ENCODE measurements at places on chromosomes 12 and 14.

- no peak for DNase-seq
Observed at GRCh38 chr12:74321381-74321780, 216.3 kb upstream of the ATXN7L3B start.

DNA sequence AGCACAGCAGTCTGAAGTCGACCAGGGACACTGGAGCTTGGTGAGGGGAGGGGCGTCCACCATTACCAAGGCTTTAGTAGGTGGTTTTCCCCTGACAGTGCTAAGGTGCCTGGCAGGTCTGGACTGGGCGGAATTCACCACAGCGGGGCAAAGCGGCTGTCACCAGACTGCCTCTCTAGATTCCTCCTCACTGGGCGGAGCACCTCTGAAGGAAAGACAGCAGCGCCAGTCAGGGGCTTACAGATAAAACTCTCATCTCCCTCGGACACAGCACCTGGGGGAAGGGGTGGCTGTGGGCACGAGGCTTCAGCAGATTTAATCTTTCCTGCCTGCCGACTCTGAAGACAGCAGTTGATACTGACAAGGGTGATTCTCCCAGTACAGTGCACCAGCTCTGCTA is 39.1 kb downstream of the DDHD1 start:
- DNase-seq = no peak

- peak; percentile 46 for DNase-seq
Observed at GRCh38 chr14:104393898-104394381, 185.6 kb upstream of the C14orf180 start.

DNA sequence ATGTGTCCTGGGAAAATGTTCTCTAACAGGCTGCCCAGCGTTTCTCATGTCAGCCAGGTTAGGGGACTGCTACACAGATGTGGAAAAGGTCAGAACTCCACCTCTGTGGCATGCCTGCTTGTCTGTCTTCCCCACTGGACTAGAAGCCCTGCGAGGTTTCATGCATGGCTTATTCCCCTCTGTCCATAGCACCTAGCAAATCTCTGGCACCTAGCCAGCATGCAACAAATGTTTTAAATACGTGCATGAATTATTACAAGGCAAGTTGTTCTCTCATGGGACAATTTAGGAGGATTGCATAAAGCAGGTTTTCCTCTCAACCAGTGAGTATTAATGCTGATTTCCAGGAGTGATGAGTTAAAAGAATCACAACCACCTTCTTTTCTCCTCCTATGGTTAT is 21.4 kb upstream of the KCNK13 start:
- DNase-seq = no peak

GRCh38 chr12:32997471-32997870 is 100.9 kb upstream of the PKP2 start:
- no peak for DNase-seq

DNA sequence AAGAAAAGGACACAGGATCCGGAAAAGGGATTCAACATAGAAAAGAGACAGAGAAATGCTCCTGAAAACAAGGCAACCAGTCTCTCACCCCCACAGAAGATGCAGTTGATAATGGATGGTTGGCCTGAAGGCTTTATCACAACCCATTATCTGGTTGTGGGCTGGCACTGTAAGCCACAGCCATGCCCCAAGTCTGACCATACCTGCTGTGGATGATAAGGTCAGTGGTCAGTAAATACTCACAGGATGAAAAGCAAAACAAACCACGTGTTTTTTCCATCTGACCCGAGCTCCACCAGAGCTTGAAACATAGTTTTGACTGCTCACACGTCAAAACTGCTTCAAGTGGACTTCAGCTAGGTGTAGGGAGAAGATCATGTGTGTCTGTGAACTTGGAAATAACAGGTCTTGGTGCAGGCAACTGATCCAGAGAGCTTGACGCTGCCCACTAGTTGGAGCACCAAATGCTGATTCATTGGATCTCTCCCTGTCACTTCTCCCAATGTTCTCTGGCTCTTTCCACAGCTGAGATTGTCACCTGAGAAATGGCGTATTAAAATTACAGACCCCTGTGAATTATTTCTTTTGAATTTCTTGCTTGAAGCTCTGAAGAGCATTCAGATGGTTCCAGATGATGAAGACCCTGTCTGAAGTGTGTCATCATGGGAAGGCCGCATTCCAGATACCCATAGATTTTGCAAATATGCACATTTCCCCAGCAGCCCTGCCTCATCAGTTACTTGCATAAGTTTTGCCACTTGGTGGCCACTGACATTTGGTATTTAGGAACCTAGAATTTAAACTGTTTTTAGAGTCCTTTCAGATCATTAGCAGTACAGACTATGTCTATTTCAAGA is 8.5 kb downstream of the TMEM233 start:
- no peak for DNase-seq

DNA sequence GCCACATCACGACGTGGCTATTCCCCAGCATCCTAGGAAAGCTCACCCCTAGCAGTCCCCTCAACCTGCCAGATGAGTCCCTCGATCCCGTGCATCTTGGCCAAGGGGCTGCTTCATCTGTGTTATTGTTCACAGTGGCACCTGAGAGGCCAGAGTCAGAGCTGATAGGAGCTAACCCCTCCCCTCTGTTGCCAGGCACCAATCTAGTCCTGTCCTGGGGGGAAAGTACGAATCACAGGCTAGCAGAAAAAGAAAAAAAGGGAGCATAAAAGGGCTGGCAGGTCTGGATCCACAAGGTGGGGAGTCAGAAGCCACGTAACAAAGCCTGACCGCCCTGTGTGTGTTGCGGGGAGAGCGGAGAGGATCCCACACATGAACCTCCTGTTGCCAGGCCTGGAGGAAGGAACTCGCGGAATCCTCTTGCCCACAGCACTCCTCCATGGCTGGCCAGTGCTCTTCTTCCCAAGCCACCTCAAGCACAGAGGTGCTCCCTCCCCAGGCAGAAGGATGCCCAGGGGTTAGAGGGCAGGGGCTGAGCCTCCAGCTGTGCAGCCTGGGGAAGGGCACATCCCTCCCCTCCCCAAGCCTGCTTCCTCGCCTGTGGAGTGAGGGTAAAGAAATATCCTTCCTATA is 91.8 kb downstream of the ITPK1 start:
- DNase-seq = no peak

DNA sequence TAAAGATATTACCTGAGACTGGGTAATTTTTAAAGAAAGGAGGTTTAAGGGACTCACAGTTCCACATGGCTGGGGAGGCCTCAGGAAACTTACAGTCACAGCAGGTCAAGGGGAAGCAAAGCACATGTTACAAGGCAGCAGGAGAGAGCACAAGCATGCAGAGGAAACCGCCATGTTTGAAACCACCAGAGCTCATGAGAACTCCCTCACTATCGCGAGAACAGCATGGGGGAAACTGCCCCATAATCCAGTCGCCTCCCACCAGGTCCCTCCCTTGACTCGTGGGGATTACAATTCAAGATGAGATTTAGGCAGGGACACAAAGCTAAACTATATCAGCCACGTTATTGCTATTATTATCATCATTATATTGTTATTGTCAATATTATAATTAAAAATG is 138.7 kb downstream of the RIMBP2 start:
- DNase-seq = no peak

DNA sequence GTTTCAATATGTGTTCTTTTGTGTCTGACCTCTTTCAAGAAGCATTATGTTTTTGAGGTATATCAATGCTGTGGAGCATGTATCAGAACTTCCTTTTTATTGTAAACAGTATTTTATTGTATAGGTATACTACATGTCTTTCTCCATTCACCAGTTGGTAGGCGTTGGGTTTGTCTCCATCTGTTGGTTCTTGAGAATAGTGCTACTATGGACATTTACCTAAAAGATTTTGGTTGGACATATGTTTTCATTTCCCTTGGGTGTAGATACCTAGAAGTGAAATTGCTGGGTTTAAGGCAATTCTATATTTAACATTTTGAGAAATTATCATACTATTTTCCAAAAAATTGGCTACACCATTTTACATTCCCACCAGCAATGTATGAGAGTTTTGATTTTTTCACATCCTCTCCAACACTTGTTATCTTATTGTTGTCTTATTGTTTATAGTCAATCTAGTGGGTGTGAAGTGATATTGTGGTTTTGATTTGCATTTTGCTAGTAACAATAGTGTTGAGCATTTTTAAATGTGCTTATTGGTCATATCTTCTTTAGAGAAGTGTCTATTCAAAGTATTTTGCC is 409.2 kb downstream of the IPO8 start:
- DNase-seq = no peak

- DNase-seq = no peak
Observed at GRCh38 chr12:112595410-112595809, 176.7 kb downstream of the PTPN11 start.

DNA sequence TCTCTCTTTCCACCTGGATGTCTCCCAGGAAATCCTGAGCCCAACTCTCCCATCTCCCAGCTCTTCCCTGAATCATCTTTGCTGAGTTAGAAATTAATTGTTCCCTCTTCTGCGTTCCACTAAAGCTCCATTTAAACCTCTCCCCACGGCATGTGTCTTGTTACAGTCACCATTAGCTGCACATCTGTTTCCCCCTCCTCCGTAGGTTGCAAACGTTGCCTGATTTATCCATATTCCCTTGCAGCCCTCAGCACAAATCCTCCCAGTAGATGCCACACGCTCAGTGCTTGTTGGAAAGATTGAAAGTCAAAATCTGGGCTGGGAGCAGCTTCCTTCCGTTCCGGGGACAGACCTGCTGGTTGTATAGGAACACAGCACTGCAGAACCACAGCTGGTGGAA is 90.4 kb downstream of the SLC24A4 start:
- DNase-seq = no peak

DNA sequence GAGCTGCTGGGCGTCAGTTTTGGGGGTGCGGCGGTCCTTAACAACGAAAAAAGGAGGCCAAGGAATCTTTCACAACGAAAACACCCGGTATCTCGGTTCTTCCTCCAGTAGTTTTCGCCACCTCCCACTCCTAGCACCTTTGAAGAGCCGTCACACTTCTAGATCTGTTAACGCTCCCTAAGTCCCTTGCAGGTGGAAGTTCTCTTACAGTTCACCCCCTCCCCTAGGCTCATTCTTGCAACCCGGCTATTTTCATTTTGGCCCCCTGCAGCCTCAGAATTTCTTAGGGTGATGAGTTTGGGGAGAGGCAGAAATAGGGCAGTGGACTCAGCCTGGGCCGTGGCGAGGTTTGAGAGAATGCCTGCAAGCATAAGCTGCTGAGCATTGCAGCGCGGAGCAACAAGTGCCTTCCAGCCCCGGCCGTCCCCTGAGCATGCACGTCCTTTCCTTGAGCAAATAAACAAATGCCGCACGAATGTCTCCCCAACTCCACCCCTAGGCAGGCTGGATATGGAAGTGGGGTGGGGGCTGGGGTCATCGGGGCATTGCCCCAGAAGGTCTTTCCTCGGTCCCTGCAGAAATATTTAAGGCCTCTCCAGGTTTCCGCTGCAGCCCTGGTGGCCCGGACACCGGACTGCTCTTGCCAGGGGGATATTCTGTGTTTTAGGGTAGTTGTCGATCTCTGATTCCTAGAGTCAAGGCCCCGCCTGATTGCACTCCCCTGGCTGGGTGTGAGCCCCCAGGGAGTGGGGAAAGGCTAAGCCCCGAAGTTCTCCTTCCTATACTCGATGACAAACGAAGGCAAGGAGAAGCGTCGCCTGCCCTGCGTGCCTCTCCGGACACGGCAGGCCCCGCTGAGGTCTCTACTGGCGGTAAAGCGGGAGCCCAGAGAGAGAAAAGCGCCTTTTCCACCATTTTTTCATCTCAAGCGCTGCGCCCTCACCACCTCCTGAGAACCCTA is 1.6 kb downstream of the RFX4 start:
- no peak for DNase-seq

- no peak for DNase-seq
Observed at GRCh38 chr14:94127330-94127729, 2.1 kb downstream of the IFI27L2 start.

GRCh38 chr14:104557766-104558165 is 21.8 kb upstream of the C14orf180 start:
- no peak for DNase-seq

GRCh38 chr12:39722504-39722903 is 102.9 kb upstream of the ABCD2 start:
- DNase-seq = no peak

- DNase-seq = no peak
Observed at GRCh38 chr14:54446161-54446693, 5.1 kb upstream of the CNIH1 start.

DNA sequence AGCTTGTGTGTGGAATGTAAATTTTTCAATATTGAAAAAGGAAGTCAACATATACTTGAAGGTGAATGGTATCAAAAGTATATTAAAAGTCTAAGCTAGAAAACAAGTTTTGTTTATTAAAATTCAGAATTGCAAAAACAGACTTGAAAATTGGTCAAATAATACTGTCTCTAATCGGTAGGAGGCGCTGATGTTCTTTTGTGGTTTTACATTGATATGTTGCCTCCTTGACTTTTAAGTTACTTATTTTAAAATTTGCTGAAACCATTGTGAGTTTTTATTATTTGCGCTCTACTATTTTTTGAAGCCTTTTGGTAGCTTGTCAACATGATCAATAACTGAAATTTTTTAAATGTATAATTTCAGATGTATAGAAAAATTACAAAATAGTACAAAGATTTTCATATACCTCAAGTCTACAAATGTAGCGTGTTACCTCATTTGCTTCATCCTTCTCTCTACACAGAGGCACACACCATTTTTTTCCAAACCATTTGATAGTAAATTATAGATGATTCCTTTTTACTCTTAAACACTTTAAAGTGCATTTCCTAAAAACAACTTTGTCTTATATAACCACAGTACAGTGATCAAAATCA is 6.9 kb downstream of the RTRAF start:
- DNase-seq = no peak

- DNase-seq = no peak
Observed at GRCh38 chr12:17342381-17342961, 736.5 kb upstream of the LMO3 start.

- no peak for DNase-seq
Observed at GRCh38 chr12:103956509-103957027, 9.1 kb upstream of the TDG start.

- no peak for DNase-seq
Observed at GRCh38 chr12:21478756-21479455, 22.5 kb downstream of the RECQL start.

GRCh38 chr12:2277492-2278155 is 224.8 kb downstream of the CACNA1C start:
- no peak for DNase-seq

DNA sequence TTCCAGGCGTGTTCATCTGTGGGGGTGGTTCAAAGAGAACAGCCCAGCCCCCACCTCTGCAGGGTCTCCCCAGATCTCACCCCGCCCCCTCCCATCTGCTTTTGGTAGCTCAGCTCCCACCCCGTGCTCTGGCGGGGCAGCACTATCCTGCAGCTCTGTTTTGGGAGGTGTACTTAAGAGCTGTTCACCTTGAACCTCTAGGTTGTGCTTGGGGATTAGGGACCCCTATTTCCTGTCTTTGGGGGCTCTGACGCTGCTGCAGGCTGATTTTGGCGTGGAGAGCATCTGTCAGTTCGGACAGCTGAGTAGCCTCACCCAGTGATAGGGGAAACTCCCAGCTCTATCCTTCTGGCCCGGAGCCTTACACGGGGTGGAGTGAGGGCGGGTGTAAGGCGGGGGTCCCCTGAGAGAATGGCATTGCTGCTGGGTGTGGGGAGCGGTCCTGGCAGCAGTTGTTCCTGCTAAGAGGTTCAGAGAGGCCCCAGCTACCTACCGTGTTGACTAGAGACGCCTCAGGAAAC is 765 bp downstream of the TMEM120B start:
- DNase-seq = no peak

GRCh38 chr14:33564774-33565630 is 385.9 kb downstream of the EGLN3 start:
- DNase-seq = no peak

- no peak for DNase-seq
Observed at GRCh38 chr12:11623382-11623781, 26.1 kb upstream of the ETV6 start.

All from stimulated activated CD4-positive, alpha-beta T cell treated with anti-CD3 and anti-CD28 coated beads, Interleukin-4, amount 100 ng/mL, for 1 hour (primary cell).